ENCODE measurements at places on chromosomes 4 and X.
A peak's percentile ranks its signal among the peaks of the same experiment; 100 is the strongest.

- DNase-seq: peak; percentile 73
These were observed 2.4 kb downstream of the SPRY1 start for GRCh38 chr4:123398853-123399626.

GRCh38 chr4:107832275-107832807 lies 7.6 kb downstream of the SGMS2 start:
- no peak for DNase-seq

- DNase-seq: no peak
These were observed 33.8 kb upstream of the EGFL6 start for GRCh38 chrX:13535376-13536165.

GRCh38 chrX:130497531-130497930 lies 95.7 kb downstream of the RBMX2 start:
- no peak for DNase-seq

DNA sequence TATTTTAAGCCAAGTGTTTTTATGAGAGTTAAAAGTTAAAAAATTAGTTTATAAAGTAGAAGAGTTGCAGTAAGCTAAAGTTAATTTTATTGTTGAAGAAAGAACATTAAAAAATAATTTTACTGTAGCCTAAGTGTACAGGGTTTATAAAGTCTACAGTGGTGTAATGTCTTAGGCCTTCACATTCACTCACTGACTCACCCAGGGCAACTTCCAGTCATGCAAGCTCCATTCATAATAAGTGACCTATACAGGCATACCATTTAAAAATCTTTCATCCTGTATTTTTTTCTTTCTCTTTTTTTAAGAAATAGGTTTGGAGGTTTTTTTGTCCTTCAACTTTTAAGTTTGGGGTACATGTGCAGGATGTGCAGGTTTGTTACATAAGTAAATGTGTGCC lies 87.9 kb upstream of the NR3C2 start:
- no peak for DNase-seq

DNA sequence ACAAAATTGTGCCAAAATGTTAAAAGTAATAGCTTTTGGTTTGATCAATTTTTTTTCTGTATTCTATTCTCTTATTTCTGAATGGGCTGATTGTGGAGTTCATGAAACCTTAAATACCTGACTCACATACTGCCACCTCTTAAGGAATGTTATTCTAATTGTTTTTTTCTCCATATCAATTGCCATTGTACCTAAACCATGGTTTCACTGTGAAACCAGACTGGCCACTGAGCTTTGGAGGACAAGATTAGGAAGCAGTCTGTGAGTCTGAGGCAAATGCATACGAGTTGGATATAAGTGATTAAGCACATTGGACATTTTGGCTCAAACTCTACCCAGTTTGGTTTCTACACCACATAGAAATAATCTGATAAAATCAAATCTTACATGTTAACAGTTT lies 184.0 kb downstream of the IQCM start:
- no peak for DNase-seq

DNA sequence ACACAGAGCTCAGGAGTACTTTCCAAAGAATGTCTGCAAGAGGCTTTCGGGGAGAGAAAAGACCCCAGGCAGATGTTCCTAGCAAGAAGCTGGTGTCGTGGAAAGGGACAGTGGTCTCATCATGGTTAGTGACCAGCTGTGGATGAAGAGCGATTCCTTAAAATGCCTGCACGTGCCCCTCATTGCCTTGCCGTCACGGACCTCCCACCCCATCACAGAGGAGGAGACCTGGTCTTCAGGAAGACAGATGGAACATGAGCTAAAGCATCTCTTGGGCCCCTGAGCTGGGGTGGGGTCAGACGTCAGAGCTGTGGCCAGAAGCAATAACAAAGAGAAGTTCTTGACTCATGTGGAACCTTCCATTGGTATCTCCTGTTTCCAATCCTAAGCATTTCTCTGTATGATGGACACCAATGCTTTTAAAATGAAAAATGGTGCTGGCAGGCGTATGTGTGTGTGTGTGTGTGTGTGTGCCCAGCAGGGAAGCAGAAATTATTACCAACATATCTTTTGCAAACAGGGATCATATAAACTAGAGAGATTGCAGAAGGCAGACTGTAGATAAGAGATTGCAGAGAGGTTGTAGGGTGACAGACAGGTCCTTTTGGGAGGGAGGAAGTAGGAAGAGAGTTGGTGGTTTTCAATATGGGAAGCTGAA lies 25.2 kb upstream of the ASMTL start:
- no peak for DNase-seq

GRCh38 chrX:47704736-47705135 lies 45.8 kb upstream of the UXT start:
- DNase-seq: no peak

GRCh38 chr4:48032721-48033120 lies 16.1 kb downstream of the NIPAL1 start:
- peak; percentile 20 for DNase-seq

- DNase-seq: peak; percentile 74
These were observed 3.1 kb downstream of the JADE1 start for GRCh38 chr4:128812442-128813235.

- DNase-seq: no peak
These were observed 23.6 kb upstream of the GPRASP1 start for GRCh38 chrX:102627640-102628039.

GRCh38 chr4:48090621-48091020 lies 43.4 kb downstream of the TXK start:
- DNase-seq: no peak

DNA sequence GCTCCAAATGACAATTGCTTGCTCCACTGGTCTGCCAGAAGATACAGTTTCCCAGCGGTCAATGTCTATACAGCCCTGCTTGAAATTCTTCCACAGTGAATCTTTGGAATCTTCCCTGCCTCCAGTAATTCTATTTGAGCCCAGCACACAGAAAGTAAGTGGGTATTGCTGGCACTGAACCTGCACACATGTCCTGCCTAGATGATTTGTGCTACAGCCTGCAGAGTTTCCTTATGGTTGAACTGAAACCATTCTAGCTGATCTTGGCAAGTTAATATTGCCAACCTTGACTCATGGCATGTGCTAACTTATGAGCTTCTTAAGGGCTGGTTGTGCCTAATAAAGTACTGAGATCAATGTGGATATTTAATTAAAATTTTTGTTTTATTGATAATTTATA lies 553.8 kb upstream of the GNPDA2 start:
- DNase-seq: no peak

DNA sequence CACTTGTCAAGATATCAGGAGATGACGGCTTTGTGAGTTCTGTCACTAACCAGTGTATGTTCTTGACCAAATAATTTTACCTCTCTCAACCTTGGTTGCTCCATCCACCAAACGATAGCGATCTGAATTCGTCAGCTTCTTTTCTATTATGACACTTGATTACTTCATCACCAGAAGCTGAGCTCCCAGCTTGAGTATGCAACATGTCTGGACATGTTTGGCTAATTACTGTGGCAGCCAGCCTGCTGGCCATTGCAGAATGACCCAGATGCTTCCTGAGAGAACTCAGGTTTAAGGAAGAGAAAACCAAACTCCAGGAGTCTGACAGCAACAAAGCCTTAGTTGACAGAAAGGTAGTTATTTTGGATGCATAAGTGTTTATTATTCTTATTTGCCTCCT lies 46.4 kb upstream of the PARM1 start:
- DNase-seq: peak; percentile 67
